ENCODE measurements at places on chromosomes 11 and 22. TPM values are rescaled to one million over a fixed set of nuclear protein-coding genes. Genes with fewer than 3 reads are reported as not detected.
A peak's percentile ranks its signal among the peaks of the same experiment; 100 is the strongest.

GRCh38 chr22:25970374-25970911 is 198.8 kb upstream of the SEZ6L start:
- no peak overlapping the region for H3K4me3 ChIP-seq
- peaks cover 11% of the 10 kb centered on the region for H3K4me1 ChIP-seq
- H3K36me3 ChIP-seq: no peaks in the 10 kb centered on the region
- H3K27me3 ChIP-seq: no peaks in the 10 kb centered on the region
- no peak overlapping the region for H3K27ac ChIP-seq

GRCh38 chr11:88354912-88355311 is 17.4 kb upstream of the CTSC start:
- H3K36me3 ChIP-seq: no peaks in the 10 kb centered on the region
- peak overlapping the region; percentile 65 for H3K4me3 ChIP-seq
- peaks cover 53% of the 10 kb centered on the region for H3K4me1 ChIP-seq

- H3K4me1 ChIP-seq: peaks cover 81% of the 10 kb centered on the region
- H3K27ac ChIP-seq: no peak overlapping the region
- no peak overlapping the region for H3K4me3 ChIP-seq
- DNase-seq: no peak
- no peaks in the 10 kb centered on the region for H3K27me3 ChIP-seq
These were observed 58.8 kb downstream of the BMAL1 start for GRCh38 chr11:13336246-13336878.

DNA sequence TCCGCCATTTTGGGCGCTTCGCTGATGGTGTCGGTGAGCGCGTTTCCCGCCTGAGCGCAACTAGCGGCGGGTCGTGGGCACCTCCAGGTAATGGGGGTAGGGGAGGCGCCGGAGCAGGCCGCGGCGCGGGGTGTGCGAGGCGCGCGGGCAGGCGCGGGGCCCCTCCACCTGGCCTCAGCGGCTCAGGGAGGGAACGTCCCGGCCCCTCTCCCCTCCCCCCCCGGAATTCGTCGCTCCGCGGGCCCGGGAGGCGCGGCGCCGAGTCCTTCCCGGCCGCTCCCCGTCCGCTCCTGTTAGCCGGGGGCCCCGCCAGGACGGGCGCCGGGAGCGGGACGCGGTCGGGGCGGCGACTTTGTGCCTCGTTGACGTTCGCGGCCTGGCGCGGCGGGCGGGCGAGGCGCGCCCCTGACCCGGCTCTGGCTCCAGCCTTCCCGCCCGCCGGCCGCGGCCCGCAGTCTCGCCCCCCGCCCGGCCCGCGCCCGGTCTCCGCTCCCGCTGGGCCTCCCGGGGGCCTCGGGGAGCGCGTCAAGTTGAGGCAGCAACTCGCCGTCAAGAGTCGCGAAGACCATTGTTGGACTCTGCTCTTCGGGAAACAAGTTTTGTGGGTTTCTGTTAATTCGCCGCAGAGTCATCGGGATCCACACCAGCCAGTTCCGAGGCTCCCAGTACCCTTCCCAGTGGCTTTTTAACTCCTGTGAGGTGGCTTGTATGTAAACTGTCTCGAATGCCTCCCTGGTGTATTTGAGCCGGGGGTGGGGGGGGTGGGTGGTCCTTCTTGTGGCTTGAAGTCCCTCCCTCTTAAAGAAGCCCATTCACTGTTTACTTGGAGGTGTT is at the start of gene PPP6R3:
PPP6R3 (plus strand) TSS at position 12 of the 834 bp plus-strand sequence. CDS start 76,913 bp downstream, outside the sequence.
- no peaks in the 10 kb centered on the region for H3K27me3 ChIP-seq
- H3K36me3 ChIP-seq: peaks cover 2% of the 10 kb centered on the region
- DNase-seq: no peak
- peak within 1 kb of the TSS; percentile 98 for H3K27ac ChIP-seq
- H3K4me3 ChIP-seq: peak within 1 kb of the TSS; percentile 90

- H3K27me3 ChIP-seq: no peaks in the 10 kb centered on the region
- no peak overlapping the region for H3K27ac ChIP-seq
- DNase-seq: no peak
- H3K4me1 ChIP-seq: peaks cover 16% of the 10 kb centered on the region
- no peak overlapping the region for H3K4me3 ChIP-seq
These were observed 21.1 kb downstream of the MACROD1 start for GRCh38 chr11:64144587-64145472.

DNA sequence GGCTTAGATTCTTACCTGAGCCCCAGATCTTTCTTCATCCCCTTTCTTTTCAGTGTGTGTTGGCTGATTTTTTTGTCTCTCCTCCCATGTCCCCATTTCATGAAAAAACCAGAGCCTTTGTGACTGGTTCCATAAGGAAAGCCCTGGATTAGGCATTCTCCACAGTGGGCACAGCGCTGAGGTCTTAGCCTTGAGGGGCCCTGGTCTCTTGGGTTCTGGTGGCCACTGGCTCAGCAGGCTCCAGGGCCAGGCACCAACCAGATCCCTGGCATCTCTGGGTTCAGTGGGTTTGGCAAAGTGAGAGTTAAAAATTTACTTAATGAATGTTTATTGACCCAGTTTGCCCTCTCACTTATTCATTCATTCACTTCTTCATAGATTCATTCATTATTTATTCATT is 49.5 kb upstream of the ACCSL start:
- no peak overlapping the region for H3K27ac ChIP-seq
- no peak overlapping the region for H3K4me3 ChIP-seq
- H3K4me1 ChIP-seq: no peaks in the 10 kb centered on the region
- no peak for DNase-seq

DNA sequence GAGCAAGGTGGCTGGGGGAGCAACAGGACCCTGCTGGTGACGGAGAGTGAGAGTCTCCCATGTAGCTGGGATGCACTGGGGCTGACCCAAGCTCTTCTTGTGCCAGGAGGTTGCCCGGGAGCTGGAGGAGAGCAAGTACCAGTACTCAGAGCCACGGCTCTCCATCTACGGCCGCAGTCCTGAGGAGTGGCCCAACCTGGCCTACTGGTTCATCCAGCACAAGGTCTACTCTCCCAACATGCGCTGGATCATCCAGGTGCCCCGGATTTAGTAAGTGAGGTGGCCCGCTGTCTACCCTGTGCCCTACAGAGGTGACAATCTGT is 40.4 kb downstream of the AMPD3 start:
- H3K36me3 ChIP-seq: peaks cover 11% of the 10 kb centered on the region
- H3K27me3 ChIP-seq: no peaks in the 10 kb centered on the region
- H3K4me1 ChIP-seq: peaks cover 1% of the 10 kb centered on the region
- DNase-seq: no peak

DNA sequence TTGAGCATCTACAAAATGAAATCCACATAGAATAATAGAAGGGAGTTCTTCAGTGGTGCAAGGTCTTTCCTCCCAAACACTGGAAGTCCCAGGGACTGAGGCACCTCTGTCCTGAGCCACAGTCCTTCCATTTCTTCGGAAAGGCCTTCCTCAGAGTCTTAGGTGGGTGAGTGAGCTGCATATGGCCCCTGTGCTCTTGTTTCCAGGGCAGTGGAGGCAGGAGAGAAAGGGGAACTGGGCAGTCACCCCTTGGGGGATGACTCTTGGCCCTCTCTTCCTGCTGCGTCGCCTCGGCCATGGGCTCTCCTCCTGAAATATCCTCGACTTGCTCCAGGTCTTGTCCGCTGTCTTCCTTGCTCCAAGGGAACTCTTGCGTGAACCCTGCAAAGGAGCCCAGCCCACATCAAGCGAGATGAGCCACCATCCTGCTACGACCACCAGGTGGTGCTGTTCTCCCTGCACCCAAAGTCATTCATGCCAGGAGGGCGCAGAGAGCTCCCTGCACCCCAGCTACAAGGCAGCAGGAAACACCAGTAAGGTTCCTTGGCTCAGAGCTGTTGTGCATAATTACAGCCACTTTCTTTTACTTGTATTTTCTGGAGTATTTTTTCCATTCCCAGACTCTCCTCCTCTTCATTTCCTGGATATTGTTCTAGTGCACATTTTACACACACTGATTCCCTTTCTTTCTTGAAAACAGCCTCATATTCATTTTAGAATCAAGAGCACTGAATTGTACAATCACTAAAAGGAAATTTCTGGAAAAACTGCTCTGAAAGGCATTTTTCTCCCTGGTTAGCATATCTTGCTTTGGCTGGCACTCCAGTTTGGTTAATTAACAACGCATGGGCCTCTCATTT is 397.8 kb downstream of the OPCML start:
- DNase-seq: peak; percentile 55
- H3K27me3 ChIP-seq: no peaks in the 10 kb centered on the region
- no peaks in the 10 kb centered on the region for H3K36me3 ChIP-seq

DNA sequence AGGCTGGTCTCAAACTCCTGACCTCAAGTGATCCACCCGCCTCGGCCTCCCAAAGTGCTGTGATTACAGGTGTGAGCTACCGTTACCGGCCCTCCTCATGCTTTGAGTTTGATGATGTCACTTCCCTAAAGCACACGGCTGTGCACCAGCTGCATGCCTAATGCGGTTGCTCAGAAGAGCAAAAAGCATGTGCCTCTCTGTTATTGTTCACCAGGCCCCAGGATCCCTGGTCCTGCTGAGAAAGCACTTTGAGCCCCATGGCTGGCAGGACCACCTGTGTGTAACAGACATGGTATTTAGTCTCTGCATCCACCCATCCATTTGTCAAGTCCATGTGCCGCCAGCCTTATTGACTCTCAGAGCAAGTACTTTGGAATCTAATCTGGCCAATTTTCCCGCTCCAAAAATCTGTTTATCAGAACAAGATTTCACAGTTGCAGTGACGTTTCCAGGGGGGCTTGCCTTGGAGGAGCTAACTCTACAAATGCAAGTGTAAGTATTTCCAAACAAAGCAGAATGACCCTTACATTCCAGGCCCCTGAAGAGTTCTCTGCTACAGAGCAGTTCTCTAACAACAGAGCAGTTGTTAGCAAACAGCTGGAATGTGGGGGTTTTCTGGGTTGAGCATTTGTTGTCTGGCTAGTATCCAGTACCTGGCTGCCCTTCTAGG is 89.4 kb downstream of the LDLRAD3 start:
- no peaks in the 10 kb centered on the region for H3K36me3 ChIP-seq
- no peak for DNase-seq
- H3K27ac ChIP-seq: no peak overlapping the region

SLC29A2 gene
- total RNA-seq: 3.6 TPM

PPP2R1B gene
- total RNA-seq: 29.6 TPM

RIMBP3B gene
- not detected for total RNA-seq

ZNRD2 gene
- 23.5 TPM for total RNA-seq
